Activated CD4-positive, alpha-beta T cell treated with anti-CD3 and anti-CD28 coated beads, Interleukin-2, Interleukin-6, amounts not matched to agents 100 ng/mL and 50 ng/mL, durations not matched to agents 16 hours and 8 hours (primary cell): ENCODE measurements at places on chromosomes 16 and 17.

- peak; percentile 95 for DNase-seq
Observed at GRCh38 chr17:44210342-44211192, 8.9 kb downstream of the UBTF start.

DNA sequence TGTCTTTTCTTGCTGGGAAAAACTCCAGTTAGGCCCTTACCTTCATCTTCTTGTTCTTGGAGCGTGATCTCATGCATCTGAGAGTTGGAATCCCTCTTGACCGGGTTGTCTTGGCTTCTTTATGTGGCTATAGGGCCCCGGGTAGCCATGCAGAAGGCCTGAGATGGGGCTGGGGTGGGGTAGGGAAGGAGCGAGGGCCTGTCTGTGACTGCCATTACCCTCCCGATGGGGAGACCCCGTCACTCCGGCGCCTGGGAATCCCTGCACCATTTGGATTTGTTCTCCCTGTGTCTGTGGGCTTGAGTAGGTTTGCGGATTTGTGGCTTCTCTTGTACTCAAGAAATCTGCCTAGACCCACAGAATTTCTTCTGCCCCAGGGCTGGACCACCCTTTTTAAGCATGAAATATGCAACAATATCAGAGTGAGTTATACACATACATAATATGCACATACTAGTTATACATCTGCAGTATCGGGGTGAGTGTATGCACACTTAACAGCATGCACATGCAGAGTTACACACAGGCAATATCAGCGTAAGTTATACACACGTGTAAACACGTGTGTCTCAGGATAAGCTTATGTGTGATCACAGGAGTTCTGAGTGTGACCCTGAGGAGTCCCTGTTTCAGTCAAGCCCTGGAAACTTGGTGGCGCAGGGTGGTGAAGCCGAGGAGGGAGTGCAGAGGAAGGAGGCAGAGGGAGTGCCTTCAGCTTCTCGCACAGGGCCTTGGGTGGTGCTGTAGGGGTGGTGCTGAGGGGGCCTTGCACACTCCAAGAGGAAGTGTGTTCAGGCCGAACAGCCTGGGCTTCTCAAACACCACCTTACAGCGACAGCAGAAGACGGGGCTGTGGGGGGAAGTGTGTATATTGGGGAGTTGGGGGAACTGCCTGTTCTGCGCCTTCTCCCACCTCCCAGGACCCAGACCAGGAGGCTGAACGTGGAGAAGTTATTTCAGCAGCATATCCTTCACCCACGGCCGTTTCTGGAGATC lies 18.5 kb downstream of the CCDC42 start:
- DNase-seq, result no peak

GRCh38 chr16:89420204-89420603 lies 70.2 kb downstream of the ANKRD11 start:
- no peak for DNase-seq

DNA sequence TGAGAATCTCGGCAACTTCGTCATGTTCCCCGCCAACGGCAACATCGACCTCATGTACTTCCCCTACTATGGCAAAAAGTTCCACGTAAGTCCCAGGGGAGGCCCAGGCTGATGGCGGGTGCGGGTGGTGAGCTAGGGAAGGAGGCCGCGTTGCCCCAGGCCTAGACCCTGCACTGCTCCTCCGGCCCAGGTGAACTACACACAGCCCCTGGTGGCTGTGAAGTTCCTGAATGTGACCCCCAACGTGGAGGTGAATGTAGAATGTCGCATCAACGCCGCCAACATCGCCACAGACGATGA lies 4.8 kb downstream of the ATP1B2 start:
- no peak for DNase-seq

DNA sequence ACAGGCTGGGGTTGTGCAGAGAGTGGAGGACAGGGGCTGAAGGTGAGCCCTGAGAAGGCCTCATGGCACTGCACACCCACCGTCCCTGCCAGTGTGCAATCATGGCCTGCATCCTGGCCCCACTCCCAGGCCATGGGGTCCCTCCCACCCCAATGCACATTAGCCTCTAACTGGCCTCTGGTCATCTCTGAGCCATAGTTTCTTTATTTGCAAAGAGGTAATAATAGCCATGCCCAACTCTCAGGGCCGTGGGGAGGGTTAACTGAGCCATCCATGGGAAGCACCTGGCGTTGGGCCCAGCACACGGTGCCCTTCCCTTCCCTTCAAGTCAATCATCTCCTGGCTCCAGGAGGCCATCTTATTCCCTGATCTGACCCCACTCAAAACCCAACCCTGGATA lies 10.8 kb upstream of the ITGA3 start:
- no peak for DNase-seq

GRCh38 chr16:74279805-74280204 lies 16.8 kb upstream of the PSMD7 start:
- no peak for DNase-seq

GRCh38 chr17:68860941-68861340 lies 94.3 kb downstream of the ABCA8 start:
- no peak for DNase-seq

- peak; percentile 29 for DNase-seq
Observed at GRCh38 chr17:38742411-38743308, 5.5 kb downstream of the PCGF2 start.

DNA sequence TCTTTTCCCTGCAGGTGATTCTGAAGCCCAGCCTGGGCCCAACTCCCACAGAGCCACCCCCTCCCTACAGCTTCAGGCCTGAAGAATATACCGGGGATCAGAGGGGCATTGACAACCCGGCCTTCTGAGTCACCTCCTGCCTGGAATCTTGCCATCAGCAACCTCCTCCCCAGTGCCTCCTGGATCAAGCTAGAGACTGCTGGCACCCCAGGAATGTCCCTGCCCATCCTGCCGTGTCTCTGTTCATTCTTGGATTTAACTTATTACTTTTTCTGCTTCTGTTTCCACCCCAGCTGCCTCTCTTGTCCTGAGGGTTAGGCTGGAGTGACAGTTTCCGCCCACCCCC lies 4.9 kb downstream of the TMEM92 start:
- DNase-seq, result no peak

DNA sequence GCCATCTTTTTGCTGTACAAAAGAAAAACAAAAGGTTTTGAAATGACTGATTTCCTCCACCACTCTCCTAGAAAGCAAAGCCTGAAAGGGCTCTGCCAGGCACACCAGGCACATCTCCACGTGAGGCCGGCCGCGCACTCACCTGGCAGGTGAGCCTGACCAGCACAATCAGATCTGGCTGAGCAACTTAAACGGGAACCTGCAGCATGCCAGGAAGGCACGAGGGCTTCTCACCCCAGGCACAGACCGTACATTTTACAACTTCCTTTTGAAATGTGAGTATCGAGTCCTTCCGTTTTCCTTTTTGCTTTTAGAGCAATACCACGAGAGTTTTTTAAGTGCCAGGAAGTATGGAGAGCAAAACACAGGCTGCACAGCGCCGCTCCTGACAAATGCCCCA lies 22.5 kb downstream of the SLC38A10 start:
- no peak for DNase-seq

DNA sequence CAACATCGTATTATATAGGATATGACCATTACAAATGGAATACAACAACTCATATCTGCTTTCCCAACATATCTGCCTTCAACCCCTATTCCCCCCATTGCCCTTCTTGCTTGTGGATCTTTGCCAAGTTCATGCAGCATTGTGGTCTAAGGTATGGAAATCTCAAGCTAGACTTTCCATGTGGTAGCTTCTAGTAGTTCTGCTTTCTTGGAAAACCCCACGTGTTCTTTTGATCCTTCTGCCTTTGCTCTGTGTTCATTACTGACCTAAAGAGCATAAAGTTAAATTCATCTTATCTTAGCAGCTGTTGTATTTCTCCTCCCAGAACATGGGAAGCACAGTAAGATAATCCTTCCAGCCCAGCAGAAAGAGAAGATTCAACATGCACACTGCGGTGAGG lies 202.0 kb upstream of the SALL1 start:
- DNase-seq, result no peak

- DNase-seq, result no peak
Observed at GRCh38 chr16:85257483-85257882, 145.2 kb upstream of the CIBAR2 start.

DNA sequence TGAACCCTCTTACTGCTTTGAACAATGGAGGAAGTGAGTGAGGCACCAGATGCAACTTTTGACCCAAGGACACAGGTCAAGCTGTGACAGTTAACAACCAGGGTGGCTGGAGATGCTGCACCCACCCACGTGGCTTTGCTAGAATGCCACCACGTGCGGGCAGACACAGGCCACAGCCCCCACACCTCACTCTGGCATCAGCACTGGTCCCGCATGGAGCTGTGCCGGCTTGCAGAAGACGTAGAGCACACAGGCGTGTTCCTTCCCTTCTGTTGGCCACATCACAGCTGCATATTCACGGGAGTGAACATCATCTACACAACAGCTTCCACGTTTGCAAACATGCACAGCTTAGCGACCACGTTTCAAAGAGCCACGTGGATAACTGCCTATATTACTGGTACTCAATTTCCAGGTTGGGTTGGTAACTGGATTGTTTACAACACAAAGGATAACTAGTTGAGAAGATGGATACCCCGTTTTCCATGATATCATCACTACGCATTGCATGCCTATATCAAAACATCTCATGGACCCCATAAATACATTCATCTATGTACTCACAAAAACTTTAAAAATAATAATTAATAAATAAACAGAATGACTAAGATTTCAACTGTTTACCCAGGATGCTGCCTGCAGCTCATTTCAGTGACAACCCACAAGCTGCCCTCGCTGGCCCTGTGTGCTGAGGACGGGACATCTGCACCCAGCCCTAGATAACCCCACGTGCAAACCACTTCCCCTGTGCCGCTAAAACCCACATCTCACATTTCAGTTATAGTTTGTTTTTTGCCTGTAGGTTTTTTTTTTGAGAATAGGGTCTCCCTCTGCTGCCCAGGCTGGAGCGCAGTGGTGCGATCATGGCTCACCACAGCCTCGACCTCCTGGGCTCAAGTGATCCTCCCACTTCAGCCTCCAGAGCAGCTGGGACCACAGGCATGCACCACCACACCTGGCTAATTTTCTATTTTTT lies 132.0 kb downstream of the ANKRD11 start:
- DNase-seq, result peak; percentile 72

DNA sequence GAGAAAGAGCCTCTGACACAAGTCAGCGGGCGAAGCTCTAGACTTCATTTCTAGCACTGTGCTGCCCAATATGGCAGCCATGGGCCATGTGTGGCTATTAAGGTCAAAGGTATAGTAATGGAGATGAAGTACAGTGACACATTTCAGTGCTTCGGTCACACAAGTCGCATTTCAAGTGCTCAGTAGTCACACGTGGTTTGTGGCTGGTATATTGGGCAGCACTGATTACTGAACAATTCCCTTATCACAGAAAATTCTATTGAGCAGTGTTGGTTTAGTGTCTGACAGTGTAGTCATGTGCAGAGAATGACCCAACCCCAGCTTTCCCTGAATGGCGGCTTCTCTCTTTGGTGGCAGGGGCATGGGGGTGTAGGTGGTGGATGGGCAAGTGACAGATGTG lies 84.9 kb upstream of the SDK2 start:
- no peak for DNase-seq

DNA sequence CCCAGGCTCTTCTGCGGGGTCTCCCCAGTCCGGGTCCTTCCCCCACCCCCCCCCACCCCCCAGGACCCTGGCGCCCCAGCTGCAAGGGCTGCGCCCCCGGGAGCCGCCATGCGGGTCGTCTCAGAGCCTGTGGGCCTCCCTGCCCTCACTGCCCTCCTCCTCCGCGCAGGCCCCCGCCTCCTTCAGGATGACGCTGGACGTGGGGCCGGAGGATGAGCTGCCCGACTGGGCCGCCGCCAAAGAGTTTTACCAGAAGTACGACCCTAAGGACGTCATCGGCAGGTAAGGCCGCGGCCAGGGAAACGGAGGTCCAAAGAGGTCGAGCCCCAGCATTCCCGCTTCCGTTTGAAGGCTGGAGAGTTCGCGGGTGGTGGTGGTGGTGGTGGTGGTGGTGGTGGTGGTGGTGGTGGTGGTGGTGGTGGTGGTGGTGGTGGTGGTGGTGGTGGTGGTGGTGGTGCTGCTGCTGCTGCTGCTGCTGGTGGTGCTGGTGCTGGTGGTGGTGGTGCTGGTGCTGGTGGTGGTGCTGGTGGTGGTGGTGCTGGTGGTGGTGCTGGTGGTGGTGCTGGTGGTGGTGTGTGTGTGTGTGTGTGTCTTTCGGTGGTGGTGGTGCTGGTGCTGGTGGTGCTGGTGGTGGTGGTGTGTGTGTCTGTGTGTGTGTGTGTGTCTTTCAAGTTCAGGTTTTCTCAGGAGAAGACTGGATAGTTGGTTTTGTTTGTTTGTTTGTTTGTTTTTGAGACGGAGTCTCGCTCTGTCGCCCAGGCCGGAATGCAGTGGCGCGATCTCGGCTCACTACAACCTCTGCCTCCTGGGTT lies 615 bp downstream of the PHKG2 start:
- peak; percentile 37 for DNase-seq

GRCh38 chr16:3952737-3953131 lies 72.2 kb upstream of the CREBBP start:
- DNase-seq, result no peak

DNA sequence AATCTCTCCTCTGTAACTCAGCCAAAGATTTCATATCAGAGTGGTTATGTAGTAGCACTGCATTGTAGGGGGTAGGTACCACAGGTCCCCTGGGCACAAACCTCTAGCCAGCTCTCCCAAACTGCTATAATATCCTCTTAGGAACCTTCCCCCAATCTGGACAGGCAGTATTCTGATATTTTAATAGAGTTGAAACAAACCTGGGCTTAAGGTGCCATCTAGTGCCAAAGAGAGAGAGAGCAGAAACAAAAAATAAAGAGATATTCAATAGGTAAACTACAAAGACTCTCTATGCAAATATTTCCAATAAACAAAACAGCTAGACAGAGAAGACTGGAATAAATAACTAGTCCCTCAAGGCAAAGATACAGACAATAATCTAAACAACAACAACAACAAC lies 1070.0 kb downstream of the CDH11 start:
- no peak for DNase-seq

GRCh38 chr17:76239538-76240274 lies 587 bp downstream of the RNF157 start:
- no peak for DNase-seq

DNA sequence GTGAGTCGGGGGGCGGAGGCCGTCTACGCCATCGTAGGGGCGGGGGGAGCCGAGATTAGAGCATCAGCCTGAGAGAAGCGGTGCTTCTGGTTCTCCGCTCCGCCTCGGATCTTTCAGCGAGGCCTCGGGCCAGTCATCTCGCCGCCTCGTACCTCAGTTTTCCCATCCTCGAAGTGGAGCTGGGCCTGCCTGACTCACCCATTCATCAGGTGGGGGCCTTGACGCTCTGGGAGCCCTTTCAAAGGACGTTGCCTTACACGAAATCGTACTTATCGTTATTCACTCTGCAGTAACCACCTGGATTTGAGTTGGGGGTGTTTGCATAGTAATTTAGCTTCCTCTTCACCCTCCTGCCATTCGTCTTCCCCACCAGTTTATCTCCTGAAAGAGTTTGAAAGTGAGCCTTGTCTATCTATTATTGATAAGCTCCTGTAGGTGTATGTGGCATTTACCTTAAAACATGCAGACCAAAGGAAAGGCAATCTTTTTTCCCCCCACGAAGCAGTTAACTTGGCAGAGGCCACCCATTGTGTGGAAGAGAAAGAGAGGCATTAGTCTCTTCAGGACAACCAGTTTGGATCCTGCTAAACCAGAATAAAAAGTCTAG lies 674 bp downstream of the TAF15 start:
- DNase-seq, result no peak

- DNase-seq, result no peak
Observed at GRCh38 chr17:19492141-19492540, 41.5 kb upstream of the SLC47A1 start.
